ENCODE measurements at places on chromosomes 16 and 17.

GRCh38 chr16:67270931-67271338, 8.4 kb upstream of the PLEKHG4 start:
- no peak for DNase-seq

DNA sequence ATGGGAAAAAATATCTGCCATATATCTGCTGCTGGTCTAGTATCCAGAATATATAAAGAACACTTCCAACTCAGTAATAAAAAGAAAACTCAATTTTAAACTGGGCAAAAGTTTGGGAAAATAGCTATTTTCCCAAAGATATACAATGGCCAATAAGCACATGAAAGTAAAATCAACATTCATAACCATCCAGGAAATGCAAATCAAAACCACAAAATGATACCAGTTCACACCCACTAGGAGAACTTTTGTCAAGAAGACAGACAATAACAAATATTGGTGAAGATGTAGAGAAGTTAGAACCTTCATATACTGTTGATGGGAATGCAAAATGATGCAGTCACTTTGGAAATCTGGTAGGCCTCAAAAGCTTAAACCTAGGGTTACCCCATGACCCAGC, 33.4 kb upstream of the RPRML start:
- DNase-seq, result no peak

DNA sequence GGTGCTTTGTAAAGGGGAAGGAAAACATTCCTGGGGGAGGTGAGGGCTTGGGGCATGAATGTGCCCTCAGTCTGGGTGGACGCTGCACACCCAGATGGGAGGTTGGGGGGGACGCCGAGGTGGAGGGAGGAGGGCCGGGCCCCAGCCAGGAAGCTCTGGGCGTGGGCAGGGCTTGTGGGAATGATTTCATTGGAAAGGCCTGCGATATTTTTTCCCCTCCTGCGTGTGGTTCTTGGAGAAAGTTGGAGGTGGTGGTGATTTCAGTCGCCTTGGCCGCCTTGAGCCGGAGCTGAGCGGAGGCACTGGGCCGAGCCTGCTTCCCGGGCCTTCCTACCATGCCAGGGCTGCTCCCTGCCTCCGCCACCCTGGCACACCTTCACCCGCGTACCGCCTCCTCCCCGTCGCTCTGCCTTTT, 26.4 kb upstream of the CLEC18A start:
- no peak for DNase-seq

GRCh38 chr16:88284626-88285513, 97.9 kb upstream of the ZNF469 start:
- no peak for DNase-seq

DNA sequence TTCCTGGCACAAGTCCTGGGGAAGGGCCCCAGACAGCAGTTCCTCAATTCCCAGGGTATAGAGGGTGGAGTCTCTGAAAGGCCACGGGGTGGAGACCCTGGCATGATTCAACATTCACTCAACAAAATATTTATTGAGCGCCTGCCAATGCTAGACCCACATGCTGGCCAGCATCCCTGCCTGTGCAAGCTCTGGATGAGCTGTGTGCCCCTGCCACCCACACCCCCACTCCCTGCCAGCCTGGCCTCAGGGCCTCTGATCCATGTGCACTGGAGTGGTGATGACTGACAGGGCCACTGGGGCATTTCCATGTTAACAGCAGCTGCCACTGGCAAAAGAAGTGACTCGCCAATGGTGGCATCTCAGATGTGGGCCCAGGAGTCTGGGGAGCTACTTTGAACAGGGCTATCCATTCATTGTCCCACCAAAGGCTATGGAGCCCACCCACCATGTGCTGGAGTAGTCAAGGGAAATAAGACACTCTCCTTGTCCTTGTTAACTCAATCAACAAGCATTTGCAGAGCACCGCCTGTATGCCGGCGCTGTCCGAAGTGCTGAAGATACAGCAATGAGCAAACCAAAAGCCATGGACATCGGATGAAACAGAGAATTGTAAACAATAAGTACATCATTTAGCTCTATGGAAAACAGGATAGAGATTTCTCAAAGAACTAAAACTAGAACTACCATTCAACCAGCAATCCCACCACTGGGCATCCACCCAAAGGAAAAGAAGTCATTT, 3.0 kb upstream of the PRSS22 start:
- DNase-seq, result no peak

DNA sequence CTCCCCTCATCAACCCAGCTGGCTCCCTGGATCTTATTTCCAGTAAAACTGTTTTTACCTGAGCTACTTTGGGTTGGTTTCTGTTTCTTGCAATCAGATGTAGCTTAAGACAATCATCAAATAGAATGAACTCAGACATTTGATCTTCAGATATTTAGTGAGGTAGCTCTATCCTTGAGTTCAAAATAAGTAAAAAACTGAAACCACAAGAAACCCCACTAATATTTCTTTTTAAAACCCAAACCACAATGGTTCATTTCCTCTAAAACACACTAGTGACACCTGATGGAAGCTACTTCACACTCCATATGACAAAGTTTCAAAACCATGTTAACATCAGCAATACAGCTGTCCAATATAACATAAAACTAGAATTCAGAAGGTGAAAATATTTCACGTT, 37.8 kb downstream of the CACNG1 start:
- DNase-seq, result no peak

- no peak for DNase-seq
Measured at GRCh38 chr16:998211-998610, 16.6 kb downstream of the SOX8 start.

DNA sequence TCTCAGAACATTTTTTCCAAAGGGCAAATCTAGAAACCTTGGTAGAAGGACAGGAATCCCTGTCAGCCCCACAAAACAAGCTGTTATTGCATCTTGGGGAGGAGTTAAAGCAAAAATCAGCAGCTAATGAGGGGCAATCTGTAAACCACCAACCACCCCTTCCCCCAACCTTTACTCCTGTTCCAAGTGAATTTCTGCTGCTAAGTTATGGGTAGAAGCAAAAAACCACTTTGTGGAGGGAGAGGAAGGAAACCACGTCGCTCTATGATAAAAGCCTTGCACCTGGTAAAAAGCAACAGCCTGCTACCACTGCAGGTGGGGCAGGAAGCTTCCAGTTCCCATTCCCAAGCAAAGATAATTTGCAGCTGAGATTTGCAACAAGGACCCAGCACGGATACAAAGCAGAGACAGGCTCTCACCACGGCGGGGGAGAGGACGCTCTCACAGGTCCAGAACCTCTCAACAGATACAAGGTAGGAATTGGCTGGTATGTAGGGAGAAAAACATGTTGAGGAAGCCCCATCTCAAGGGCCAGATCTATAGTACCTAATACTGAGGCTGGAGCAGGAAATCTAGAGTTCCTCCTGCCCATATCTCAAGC, 10.7 kb downstream of the ABCA8 start:
- DNase-seq, result no peak

DNA sequence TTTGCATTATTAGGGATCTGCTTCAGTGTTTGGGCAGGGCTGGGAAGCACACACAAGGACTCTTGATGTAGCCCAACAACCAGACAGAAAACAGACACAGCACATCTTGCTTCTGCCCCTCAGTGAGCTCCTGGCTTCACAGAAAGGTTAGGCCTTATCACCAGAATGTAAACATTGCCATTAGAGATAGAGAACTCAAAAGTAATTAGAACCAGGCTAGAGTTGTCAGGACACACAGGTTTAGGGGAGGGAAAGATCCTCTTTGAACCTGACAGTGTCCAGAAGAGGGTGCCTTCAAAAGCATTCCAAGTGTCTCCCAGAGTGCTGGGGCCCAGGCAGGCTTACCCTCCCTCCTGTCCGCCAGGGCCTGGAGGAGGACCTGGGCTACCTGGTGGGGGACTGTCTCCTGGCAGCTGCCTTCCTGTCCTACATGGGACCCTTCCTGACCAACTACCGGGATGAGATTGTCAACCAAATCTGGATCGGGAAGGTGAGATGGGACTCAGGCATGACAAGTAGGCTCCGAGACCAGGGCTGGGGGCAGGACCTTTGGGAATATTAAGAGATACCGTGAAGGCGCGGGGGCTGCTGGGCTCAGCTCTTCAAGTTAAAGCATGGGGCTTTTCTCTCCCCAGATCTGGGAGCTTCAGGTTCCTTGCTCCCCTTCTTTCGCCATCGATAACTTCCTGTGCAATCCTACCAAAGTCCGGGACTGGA, 16.9 kb upstream of the KDM6B start:
- no peak for DNase-seq

GRCh38 chr17:76136276-76137000, 4.6 kb downstream of the FOXJ1 start:
- DNase-seq, result no peak

GRCh38 chr17:36540696-36541095, 4.0 kb upstream of the GGNBP2 start:
- no peak for DNase-seq

DNA sequence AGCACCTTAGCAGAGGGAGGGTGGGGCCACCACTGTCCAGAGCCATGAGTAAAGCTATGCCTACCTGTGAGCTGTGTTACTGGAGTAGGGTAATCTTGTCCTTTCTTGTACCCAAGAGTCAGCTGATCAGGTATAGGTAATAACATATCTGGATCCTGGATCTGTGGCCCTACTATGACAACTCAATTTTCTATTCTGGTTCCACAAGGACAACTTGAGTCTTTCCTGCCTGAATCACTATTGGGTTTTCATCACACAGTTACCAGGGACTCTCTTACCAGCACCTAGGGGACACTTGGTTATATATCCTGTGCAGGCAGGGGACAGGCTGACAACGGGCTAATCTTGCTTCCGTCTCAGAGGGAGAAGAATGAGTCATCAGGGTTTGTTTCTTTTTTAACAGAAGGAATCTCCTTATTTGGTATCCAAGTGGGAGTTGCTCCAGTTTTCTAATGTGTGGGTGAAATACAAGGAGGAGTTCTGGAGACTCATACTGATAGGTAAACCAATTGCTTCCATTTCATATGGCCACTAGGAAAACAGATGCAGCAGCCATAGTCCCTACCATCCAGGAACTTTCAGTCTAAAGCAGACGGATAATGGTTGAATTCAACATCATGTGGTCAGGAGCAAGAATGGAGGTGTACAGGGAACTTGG, 6.8 kb downstream of the ZNF267 start:
- DNase-seq, result no peak

- no peak for DNase-seq
Measured at GRCh38 chr17:70683936-70684335, 514.6 kb downstream of the KCNJ2 start.

- no peak for DNase-seq
Measured at GRCh38 chr17:44909681-44910144, 5.6 kb downstream of the GFAP start.

DNA sequence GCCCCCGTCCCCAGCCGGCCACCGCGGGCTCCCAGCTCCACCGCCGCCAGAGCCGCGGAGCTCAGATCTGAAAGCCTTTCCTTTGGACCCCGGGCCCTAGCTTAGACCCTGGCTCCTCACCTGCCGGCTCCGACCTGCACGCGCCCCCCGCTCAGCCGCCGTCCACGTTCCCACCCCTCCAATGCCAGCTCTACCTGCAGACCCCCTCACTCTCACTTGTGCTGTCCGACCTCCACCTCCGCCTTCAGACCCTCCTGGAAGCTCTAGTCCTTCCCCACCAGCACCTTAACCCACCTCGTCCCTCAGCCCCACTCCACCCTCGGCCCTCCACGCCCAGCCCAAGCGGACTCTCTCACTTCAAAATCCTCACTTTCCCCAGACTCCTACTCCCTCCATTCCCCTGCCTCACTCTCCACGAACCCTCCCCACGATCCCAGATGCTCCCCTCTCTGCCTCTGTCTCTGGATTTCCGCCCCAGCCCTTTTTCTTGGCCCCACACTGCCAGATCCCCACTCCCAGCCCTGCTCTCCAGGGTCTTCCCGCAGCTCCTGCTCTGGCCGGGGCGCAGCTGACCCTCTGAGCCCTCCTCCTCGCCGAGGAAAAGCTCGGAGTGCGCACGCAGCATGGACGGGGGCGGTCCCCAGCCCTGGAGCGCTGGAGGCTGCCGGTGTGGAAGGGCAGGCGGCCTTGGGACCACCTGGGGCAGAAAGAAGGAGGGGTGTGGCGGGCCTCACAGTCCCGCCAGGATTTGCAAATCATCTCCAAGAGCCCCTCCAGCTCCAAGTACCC, at the start of gene TMEM114:
Gene TMEM114, minus strand, starts transcription at position 612 of the 789 bp plus-strand sequence. CDS start 673 bp downstream, outside the sequence.
- no peak for DNase-seq

DNA sequence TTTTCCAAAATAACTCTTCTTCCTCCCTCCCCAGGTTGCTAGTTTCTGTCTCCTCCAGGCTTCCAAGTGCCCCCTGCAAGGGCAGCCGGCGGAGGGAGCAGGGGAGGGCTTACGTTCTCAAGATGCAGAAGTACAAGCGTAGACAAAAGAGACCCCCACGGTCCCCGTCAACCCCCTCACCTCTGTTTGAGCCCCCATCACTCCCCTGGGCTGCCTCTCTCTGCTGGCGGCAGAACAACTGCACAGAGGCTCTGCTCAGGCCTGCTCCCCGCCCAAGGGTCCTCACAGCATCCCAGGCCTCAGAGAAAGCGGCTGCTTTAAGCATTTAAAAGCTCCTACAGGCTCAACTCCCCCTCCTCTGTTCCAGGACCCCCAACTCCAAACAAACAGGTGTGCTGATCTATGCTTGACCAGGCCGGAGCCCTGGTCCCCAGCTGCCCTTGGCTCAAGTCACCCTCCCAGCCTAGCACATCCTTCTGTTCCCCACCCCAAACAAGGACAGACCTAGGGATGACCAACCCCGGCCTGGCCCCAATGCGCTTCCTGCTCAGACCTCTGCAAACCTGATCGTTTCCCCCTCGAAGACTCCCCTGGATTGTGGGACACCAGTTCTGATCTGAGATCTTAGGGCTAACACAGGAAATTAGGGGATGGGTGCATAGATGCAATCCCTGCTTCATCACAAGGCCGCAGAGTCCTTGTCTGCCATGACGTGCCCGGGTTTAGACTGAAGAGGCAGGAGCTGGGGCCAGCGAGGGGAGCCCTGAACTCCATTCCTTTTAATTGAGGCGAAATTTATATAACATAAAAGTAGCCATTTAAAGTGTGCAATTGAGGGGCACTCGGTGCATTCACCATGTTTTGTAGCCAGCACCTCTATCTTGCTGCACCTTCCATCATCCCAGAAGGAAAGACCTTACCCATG, 17.2 kb upstream of the RBFOX3 start:
- no peak for DNase-seq

DNA sequence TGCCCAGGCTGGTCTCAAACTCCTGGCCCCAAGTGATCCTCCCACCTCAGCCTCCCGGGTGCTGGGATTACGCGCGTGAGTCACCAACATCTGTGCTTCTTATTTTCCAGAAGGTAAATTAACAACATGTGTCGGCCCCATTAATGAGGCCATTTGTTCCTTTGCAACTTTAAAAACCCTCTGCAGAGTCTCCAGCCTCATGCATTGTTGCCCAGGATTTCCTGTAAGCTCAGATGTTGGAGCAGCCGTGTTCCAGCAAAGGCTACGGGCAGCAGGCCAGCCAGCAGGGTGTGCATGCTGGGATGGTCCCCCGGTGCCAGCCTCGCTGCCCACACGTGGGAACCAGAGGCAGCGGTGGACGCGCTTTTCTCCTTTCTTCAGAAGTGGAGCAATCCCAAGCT, 19.1 kb upstream of the HEXD start:
- no peak for DNase-seq

DNA sequence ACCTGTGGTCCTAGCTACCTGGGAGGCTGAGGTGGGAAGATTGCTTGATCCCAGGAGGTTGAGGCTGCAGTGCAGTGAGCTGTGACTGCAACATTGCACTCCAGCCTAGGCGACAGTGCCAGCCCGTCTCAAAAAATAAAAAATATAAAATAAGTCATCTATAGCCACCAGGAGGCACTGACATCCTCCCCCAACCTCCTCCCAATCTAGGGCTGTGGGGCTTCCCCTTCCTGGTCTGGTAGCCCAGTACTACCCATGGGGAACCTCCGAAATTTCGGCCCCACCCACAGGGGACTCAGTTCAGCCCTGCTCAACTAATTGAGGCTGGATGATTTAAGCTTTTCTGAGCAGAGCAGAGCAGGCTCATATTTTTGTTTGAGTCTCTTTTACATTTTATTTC, 3.2 kb downstream of the ZSCAN10 start:
- DNase-seq, result peak; percentile 35

GRCh38 chr17:8005357-8005756, 2.9 kb downstream of the GUCY2D start:
- no peak for DNase-seq
